ENCODE measurements at places on chromosomes 7 and 10.
A peak's percentile ranks its signal among the peaks of the same experiment; 100 is the strongest.

DNA sequence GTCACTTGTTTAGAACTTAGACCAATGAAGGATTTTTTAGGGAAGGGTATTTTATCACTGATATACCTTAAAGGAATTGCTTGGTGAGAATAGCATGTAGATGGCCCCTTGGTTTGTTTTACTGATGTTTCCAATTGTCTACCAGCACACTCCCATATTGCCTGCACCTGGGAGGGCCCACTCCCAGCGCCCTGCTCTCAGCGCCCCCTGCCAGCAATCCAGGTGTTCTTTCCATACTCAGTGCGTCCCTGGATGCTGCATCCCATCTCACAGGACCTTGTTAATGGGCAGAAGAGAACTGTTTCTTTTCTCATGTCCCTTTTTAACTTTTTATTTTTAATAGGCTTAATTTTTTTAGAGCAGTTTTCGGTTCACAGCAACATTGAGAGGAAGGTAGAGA, 24.1 kb upstream of the SFRP5 start:
- DNase-seq, result no peak

DNA sequence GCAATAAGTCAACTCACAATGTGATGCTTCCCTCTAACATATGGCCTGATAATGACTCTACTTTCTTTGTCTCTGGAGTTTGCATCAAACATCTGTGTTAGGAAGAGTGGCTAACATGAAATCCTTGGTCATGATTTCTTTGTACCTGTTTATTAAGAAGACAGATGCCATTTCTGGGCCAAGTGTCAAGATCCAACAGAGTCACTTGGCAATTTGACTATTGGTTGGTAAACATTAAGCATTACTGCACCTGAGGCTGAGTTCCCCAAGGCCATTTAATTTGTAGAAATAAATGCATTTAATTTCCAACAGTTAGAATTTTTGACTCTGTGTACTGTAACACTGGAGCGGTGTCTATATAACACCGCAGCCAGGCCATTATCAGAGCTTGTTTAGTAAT, 403.7 kb downstream of the GALNT17 start:
- no peak for DNase-seq

DNA sequence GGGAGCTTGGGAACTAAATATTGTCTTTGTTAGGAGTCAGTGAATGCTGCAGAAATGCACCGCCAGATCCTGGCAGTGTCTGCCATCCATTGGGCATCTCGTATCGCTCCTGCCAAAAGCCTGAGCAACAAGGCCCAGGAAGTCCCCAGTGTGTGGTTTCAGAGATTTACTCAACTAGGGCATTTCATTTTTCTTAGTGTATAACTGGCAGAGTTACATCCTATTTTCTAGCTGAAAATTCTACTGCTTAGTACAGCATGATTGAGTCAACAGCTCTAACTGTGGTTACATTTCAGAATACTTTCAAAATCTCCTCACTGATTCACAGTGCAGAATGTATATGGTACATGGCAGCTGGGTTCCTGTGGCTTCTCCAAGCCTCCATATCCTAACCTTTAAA, 95.8 kb upstream of the CREB5 start:
- peak; percentile 92 for DNase-seq

DNA sequence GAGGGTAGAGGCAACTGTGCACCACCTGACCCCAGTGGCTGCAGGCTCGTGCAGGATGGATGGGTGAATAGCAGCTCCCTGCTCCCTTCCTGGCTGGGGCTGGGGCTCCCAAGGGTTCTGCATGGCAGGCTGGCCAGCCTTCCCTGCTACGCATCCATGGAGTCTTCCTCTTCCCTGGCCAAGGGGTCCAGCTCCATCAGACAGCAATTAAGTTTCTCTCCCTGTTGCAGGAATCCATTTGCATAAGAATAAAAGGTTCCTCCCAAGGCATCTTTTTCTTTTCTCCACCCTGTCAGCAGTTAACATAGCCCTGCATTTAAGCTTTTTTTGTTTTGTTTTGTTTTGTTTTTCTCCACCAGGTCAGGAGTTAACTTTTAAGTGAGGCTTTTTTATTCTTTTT, 10.0 kb upstream of the CPA2 start:
- no peak for DNase-seq

GRCh38 chr7:158676171-158676840, 28.3 kb downstream of the NCAPG2 start:
- DNase-seq, result peak; percentile 64

DNA sequence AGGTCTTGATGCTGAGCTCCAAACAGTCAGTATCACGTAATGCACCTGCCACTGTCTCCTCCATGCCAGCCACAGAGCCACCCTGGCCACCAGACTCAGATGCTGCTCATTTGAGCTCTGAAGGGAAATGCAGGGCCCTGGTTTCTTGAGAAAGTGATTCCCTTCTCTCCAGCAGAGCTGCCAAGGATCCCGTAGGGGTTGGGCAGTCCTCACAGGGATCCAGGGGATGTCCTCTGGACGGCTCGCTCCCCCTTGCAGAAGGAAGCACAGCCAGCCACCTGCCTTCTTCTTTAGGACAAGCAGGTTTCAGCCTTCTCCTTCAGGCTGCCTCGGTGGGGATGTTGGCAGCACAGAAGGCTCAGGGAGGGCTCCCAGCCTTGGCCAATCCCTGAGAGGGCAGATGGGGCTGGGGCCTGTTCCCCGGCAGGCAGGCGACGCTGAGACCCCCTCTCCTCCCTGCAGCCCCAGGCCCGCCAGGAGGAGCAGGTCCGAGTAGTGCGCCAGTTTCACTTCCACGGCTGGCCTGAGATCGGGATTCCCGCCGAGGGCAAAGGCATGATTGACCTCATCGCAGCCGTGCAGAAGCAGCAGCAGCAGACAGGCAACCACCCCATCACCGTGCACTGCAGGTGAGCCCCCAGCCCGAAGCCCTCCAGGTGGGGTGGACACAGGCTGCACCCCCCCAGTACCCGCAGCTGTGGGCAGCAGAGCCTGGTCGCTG, 48.9 kb downstream of the MKI67 start:
- DNase-seq, result no peak

DNA sequence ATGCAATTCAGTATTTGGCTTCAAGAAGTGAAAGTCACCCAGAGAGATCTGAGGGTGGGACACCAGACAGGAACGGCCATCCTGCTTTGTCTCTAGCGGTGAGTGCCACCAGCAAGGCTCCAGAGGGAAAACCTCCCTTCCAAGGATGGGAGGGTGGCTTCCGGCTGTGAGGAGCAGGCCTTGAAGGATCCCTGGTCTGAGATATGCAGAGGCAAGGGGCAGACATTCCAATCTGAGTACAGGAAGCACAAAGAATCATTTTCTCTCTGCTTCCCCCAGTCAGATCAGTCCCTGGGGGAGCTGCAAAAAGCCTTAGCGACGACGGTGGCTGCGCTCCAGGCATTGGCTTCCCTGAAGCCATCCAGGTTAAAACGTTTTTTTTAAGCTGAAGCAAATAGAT, 167.4 kb downstream of the TEX36 start:
- no peak for DNase-seq

- DNase-seq, result no peak
These were observed 15.0 kb downstream of the PTN start for GRCh38 chr7:137328373-137329120.

DNA sequence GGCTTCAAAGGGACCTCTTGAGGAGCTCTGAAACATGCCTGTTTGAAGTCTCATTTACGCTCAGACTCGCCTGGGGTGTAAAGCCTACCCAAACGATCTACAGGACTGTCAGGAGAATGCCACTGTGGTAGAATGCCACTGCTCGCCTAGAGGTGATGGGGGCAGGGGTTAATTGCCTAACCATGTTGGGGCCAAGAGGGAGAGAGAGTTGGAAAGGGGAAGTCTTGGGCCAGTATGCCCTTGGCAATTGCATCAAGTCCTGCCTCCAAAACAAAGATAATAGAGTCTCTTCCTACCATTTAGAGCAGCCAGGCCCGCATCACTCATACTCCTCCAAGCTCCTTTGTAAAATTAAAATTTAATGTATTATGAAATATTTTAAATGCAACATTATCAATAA, 25.2 kb downstream of the CDK1 start:
- no peak for DNase-seq

GRCh38 chr10:12656518-12657142, 307.3 kb downstream of the CAMK1D start:
- peak; percentile 43 for DNase-seq

DNA sequence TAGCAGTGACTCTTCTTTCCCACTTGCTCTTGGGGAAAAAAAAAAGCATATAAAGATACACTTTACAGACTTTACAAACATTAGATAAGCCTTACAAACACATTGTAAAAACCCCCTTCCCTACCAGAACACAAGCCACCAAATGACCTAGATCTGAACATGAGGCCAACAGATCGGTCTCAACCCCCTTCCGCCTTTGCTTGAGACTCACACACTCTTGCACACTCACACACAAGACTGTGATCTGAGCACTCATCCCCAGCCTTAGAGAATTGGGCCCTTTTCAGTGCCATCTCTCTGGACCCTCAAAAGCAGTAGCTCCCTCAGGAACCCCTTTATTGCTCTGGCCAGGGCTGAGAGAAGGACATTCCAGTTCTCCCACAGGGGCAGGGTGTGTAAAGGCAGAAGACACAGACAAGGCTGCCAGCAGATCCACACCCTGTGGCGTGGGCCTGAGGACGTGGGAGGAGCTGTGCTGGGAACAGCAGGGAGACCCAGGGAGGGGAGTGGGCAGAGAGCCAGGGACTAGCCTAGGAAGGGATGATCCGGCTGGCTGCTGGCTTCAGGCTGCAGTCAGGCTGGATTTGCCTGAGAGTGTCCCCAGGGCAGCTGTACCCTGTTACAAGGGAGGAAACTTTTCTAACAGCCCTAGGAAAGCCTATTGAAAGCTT, 206.7 kb downstream of the KIAA1217 start:
- DNase-seq, result peak; percentile 46

- no peak for DNase-seq
These were observed 3.8 kb upstream of the TMEM140 start for GRCh38 chr7:135143885-135144668.

- no peak for DNase-seq
These were observed 8.9 kb upstream of the GBX1 start for GRCh38 chr7:151176401-151176800.

DNA sequence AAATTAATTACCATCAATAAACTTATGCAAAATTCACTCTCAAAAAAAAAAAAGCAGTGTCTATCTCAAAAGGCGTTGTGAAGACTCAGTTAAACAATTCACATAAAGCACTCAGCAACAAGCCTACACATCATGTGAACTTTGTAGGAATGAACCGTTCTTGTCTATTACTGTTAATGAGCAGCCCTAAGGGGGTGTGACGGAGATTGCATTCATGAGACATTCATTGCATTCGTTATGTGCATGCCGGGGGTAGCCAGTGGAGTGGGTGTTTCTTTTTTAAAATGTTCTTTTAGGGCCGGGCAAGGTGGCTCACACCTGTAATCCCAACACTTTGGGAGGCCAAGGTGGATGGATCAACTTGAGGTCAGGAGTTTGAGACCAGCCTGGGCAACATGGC, 193.0 kb downstream of the PRPF18 start:
- no peak for DNase-seq

- no peak for DNase-seq
These were observed 42.4 kb downstream of the INSIG1 start for GRCh38 chr7:155340071-155340531.

- DNase-seq, result no peak
These were observed 24.9 kb downstream of the C7orf25 start for GRCh38 chr7:42886893-42887505.

- no peak for DNase-seq
These were observed 64.7 kb downstream of the NRF1 start for GRCh38 chr7:129676017-129676897.

DNA sequence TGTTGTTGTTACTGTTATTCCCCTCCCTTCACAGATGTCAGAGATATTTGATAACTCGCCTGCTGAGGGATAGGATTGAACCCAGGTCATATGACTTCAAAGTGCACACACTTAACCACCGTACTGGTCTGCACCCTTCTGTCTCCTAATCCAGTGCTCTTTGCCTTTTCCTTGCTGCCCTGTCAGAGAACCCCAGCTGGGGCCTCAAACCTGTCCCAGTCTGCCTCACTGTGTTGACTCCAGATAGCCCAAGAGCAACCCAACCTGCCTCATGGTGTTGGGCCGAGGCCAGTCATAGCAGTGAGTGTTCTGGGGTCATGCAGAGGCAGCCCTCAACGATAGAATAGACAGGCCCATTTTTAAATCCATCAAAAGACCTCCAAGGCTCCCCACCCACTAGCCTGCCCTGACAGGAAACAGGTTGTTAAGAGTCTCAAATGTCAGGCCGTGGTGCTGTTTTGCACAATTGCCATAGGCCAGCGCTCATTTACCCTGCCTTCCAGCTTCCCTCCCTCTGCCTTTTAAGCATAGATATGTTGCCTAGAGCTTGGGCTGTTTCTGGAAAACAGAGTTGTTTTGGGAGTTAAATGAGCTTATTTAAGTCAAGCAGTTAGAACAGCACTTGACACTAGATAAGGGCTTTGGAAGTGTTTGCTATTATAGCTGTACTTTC, 37.0 kb upstream of the PDCD4 start:
- no peak for DNase-seq

- DNase-seq, result no peak
These were observed 57.8 kb downstream of the BRAF start for GRCh38 chr7:140866926-140867325.

GRCh38 chr10:128053356-128053755, 72.9 kb downstream of the MKI67 start:
- no peak for DNase-seq

- DNase-seq, result peak; percentile 34
These were observed 10.6 kb downstream of the PPP2R2D start for GRCh38 chr10:131911451-131911850.

- no peak for DNase-seq
These were observed 76.5 kb upstream of the FGL2 start for GRCh38 chr7:77276120-77276519.

GRCh38 chr7:84665339-84665738, 470.8 kb upstream of the SEMA3A start:
- no peak for DNase-seq

DNA sequence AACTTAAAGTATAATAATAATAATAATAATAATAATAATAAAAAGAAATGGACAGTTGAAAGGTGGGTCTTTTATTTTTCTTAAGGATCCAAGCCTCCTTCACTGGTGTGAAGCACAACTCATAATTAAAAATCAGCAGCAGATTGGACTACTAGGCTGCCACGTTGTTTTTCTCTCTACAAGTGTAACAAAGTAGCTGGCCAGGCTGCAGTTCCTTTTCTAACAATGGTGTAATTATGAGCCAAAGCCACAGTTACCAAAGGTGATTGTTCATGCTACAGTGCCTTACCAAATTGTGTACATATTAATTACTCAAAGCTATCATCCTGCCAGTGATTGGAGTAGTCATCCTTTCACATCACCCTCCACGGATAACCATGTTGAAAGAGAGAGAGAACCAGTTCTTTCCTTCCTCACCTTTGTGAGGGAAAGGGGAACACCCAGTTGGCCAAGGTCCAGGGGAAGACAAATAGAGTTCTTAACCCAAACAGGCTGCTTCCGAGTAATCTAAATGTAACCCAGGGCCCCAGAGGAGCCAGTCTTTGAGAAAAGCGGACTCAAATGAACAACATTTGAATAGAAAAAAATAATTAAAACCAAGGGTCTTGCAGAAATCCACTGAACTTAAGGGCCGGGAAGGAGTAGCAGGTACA, 86.3 kb upstream of the NPS start:
- no peak for DNase-seq

GRCh38 chr10:69415049-69415448, 1.7 kb downstream of the TACR2 start:
- DNase-seq, result no peak

GRCh38 chr10:12783293-12783692, 218.2 kb downstream of the CCDC3 start:
- no peak for DNase-seq

- peak; percentile 82 for DNase-seq
These were observed 221.6 kb downstream of the XPNPEP1 start for GRCh38 chr10:109701633-109702215.

Data from LHCN-M2 (cell line).